ENCODE measurements at places on chromosomes 7 and 10.

DNA sequence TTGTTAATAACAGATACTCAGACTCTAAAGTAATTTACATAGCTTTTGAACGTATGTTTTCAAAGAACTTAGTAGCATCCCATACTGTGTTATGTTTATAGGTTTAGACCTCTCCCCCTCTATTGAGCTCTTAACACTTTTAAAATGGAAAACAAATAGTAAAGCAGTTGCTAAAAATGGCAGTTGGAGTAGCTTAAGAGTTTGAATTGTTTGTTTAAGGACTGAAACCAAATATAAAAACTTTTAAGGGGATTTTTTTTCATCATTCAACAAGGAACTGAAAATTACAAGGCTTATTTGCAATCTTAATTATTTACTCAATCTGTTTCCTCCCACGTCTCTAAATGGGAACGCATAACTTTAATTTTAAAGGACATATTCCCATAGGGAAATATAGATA, 1.6 kb upstream of the SPAG6 start:
- no peak for DNase-seq

DNA sequence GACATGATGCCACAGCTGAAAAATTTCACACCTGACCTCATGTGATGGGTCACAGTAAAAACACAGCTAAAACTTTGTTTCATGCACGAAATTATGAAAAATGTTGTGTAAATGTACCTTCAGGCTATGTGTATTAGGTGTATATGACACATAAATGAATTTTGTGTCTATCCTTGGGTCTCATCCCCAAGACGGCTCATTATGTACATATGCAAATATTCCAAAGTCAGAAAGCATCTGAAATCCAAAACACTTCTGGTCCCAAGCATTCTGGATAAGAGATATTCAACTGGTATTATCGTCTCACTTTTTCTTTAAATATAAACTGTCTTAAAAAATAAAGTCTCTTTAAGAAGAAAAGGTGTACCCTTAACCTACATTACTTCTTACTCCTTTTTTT, 145.4 kb downstream of the ATXN7L1 start:
- DNase-seq, result no peak

DNA sequence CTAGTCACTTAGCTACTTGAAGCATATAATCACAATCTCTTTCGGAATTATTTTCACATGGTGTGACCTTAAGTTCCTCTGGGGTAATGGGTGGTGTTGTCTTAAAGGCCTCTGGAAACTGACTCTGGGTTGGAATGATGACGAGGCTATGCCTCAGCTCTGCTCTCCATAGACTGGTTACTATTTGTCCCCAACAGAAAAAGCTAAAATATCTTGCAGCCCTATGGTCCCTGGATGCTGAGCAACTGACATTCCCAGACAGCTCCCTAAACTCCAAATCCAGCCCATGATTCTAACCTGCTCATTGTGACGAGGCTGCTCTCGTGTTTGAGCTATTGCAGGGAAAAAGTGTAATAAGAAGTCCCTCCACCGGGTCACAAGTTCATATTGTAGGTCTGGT, 51.6 kb downstream of the HBP1 start:
- no peak for DNase-seq

GRCh38 chr10:5903563-5903962, 13.5 kb downstream of the FBH1 start:
- DNase-seq, result no peak

DNA sequence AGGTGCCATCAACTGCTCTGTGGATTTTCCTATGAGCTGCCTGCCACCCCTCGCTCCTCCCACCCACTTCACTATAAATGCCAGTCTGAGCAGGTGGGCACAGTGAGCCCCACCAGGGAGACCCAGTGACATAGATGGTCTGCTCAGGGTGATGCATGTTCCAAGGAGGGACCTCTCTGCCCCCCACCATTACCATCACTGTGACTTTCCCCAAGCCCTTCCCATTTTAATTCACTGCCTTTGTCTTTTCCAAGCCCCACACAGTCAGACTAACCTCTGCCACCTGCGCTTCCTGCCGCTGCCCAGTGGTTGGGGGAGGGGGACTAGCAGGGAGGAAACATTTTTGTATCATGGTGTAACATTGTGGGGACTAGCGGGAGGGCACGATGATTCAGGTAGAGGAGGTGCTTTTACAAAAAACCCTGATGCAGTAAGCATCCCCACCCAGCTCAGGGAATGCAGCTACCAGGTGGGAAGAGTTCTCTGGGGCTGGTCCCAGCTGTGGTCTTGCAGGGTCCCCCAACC, 24.6 kb downstream of the PRSS2 start:
- DNase-seq, result no peak

DNA sequence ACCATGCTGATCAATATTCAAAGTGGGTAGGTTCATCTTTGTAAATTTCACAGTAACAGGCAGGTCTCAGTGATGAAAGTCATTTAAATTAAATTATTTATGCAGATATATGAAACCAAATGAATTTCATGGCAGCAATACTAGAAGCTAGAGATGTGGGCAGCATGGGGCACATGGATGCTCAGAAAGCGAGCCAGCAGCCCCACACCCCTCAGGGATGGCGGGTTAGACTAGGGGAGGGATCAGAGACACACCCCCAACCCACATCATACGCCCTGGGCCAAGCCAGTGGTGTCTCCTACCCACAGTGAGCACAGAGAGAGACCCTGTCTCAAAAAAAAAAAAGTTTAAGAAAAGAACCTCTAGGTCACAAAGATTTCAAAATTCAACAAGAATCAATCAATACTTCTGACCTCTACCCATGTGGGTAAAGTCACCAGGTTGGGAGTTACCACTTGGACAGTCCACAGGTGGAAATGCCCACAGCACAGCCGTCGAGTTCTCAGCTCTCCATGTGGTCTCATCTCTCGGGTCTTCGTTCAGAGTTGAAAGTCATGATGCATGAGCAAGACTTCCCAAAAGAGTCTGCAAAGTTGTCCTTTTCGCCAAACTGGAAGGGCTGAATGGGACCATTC, 79.3 kb upstream of the PPP2R2D start:
- DNase-seq, result no peak

GRCh38 chr7:3067606-3068380, 24.1 kb upstream of the CARD11 start:
- no peak for DNase-seq

DNA sequence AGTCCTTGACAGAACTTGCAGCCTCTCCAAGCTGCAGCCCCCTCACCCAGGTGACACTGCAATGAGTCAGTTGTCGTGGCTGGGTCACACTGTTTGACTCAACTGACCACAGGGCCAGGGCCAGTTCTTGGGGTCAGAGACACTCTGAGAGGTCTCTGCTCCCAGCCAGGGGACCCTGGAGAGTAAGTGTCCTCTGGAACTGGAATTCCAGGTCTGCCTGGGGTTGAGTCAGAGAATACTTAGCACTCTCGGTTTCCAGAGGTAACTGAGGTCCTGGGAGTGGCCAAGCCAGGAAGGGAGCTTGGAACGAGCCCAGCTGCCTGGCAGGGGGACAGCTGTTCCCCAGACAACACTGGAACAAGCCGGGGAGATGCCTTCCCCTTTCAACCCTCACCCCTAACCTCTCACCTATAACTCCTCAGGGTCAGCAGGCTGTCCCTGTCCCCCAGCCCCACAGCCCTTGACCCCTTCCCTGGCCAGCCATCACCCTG, 2.2 kb upstream of the MYL10 start:
- DNase-seq, result no peak

DNA sequence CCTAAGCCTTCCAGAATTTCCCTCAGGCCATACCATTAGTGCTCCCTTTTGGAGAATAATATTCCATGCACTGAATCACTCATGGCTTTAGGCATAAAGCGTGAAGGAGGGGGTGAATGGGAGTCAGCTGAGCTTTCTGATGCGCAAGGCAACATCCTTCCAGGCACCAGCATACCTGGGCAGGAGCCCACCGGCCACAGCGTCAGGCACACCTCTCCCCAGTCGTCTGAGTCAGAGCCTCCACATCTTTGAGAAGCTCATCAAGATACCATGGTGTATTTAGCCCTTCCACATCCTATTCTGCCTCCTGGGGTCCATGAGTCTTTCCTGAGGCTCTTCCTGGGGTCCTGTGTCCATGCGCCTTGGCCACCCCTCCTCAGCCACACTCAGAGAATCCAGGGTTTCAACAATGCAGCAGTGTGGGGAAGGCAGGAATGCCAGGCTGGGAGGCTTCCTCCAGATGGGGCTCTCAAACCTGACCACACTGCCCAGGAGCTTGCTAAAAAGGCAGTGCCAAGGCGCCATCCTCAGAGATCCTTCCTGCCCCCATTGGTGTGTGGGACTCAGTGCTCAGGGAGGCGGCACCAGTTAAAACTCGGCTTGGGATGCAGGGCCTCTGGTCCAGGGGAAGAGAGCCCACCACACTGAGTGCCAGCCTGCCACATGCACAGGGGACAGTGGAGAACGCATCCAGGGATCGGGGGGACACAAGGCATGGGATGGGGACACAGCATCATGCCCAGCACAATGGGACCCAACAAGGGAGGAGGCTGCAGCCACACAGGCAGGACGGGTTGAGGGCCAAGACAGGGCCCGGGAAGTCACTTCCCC, 31.6 kb downstream of the RASGEF1A start:
- DNase-seq, result no peak

- no peak for DNase-seq
These were observed 106.1 kb downstream of the CLEC2L start for GRCh38 chr7:139629392-139630082.

- no peak for DNase-seq
These were observed 91.4 kb upstream of the NAMPT start for GRCh38 chr7:106376026-106376799.

DNA sequence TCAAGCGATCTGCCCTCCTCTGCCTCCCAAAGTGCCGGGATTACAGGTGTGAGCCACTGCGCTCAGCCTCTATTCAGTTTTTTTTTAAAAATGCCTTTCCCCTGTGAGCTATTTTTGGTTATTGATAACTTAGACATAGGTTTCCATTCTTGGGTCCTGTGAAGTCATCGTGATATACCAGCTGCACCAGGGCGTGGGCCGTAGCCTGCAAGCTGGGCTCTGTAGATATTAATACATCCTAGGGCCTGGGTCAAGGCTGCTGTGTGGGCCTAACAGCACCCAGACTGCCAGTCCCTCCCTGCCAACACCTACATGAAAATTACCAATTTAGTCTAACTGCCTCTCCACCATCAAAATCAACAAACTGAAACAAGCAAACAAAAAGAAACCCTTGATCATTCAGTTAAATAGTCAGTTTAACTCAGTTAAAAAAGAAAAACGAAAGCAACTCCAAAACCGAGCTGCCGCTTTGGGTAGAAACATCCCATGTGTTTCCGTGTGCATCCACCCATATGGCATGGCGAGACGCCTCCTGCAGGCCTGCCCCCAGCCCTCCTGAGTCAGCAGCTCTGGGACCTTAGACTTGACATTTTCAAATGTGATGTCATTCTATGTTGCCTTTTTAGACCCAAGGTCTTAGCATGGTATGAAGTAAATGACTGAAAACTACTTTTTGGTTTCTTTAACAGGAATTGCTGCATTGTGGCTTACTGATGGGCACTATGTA, 330.2 kb downstream of the GLRX3 start:
- DNase-seq, result no peak

GRCh38 chr7:36037121-36037662, 115.9 kb upstream of the EEPD1 start:
- peak; percentile 80 for DNase-seq

DNA sequence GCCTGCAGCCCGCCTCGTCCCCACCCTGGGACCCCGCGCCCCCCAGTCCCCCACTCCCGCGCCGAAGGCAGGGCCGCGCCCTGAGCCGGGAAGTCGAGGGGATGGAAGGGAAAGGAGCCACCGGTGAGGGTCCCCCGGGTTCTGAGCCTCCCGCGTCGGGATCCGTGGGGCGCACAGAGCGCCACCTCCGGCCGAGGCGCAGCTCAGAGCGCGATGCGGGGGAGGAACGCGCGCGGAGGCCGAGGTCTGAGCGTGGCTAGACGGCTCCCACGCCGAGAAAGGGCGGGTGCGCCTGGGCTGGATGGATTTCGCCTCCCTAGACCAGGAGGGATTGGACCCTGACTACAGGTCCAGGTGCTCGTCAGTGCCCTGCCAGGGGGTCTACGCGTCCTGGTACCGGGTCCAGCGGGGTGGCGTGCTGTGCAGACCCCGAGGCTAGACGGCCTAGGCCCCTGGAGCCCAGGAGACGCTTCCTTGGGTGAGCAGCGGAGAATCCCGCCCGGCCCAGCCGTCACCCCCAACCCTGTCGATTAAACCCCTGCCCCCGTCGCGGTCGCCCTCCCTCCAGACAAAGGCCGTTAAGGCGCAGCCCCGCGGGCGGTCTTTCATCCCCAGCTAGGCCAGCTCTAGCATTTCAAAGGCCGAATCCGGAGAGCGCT, 986 bp upstream of the PDGFA start:
- no peak for DNase-seq

DNA sequence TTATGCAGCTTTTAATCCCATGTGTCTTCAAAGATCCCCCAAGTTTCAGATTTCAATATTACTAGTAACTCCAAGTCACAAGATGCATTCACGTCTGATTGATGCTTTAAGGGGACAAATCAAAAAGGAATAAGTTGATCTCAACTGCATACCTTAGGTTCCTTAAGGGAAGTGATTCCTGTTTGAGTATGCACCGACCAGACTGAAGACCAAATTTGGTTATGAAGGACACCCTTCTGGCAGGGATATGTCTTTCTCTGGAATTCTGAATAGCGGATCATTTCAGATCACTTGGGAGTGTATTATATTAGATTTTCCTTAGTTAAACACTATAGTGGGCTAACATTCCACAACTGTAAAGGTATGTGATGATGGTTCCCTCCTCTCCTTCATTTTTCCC, 4.3 kb downstream of the KIF5B start:
- DNase-seq, result no peak

DNA sequence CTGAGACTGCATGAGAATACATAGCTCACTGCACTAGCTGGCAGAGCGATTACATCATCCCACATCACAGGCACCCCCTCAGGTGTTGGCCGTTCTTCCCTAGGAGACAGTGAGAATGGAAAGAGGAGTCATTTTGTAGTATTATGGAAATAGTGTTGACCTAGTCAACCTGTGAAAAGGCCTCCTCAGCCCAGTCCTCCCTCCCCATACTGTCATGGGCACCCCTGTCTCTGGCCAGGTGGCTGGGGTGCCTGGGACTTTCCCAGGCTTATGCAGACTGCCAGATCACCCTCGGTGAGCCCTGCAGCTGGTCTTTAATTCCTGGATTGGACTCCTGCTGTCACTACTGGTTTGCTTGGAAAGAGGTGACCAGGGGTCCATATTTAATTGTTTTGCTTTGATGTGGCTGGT, 4.0 kb downstream of the INPP5A start:
- DNase-seq, result no peak

DNA sequence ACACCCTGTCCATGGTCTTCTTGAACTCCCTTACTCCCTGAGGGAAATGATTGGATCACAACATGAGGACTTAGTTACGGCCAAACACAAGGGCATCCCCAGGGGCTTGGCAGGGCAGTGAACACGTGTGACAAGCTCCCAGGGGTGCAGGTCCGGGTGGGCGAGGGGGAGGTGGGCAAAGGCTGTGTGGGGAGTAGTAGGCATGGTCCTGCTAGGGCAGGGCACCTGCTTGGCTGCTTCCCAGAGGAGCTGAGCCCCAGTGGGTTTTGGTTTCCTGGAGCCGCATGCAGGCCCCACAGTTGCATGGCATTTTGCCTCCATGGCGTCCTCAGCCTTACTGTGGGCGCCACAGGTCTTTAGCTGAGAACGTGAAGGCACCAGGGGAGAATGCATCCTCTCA, 46.6 kb upstream of the ZNF32 start:
- no peak for DNase-seq
